Mesothelial cell of epicardium (in vitro differentiated cells): ENCODE measurements at places on chromosomes 11 and 22.

DNA sequence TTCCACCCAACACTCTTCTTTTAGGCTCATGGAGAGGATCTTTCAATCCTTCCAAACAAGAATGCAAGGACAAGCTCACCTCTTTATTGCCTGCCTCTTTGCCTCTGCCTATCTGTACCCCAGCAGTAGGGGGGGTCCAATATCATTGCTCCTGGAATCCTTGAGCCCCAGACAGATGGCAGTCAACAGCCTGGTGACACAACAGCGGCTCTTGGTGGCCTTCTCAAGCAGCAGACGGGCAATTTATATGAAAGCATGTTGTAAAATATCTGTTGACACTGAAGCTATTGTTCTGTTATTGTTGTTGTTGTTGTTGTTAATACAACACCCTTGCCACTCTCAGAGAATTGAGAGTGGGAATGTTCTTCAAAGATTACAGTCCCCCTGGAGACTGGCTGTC is 480.0 kb upstream of the CADM1 start:
- peaks cover 6% of the 10 kb centered on the region for H3K27me3 ChIP-seq
- DNase-seq = no peak
- no peak overlapping the region for H3K27ac ChIP-seq
- no peak overlapping the region for H3K4me3 ChIP-seq
- peaks cover 17% of the 10 kb centered on the region for H3K4me1 ChIP-seq

DNA sequence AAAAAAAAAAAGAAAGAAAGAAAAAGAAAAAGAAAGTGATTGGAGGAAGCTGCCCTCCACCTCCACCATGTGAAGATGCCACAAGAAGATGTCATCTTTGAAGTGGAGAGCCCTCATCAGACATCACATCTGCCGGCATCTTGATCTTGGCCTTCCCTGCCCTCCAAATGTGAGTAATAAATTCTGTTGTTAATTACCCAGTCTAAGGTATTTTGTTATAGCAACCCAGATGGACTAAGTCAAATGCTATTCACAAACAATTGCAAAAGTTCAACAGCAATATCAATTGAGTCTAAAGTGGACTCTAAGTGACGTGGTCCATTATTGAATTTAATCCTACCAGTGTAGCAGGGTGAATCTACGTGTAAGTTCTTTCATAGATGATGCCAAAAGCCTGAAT is 55.9 kb upstream of the NUP160 start:
- H3K27me3 ChIP-seq = no peaks in the 10 kb centered on the region
- no peak overlapping the region for H3K27ac ChIP-seq
- H3K4me3 ChIP-seq = no peak overlapping the region
- no peaks in the 10 kb centered on the region for H3K4me1 ChIP-seq
- no peak for DNase-seq

DNA sequence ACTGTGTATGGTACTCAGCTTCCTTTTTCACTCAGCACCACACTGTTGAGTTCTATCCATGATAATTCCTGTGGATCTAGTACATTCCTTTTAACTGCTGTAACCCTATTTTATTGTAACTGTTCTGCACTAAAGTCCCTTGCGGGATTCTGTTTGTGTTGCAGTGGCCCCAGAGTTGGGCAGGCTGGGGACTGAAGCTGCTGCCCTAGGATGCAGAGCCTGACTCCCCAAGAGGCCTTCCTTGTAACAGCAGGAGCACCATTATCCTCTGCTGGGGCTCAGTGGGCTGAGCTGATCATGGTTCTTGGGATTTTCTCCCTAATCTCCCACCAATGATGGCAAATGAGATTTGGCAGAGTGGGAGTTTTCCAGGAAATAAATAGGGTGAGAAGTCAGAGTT is 77.7 kb downstream of the CABIN1 start:
- peaks cover 37% of the 10 kb centered on the region for H3K36me3 ChIP-seq
- DNase-seq = no peak
- no peak overlapping the region for H3K4me3 ChIP-seq
- no peaks in the 10 kb centered on the region for H3K4me1 ChIP-seq

DNA sequence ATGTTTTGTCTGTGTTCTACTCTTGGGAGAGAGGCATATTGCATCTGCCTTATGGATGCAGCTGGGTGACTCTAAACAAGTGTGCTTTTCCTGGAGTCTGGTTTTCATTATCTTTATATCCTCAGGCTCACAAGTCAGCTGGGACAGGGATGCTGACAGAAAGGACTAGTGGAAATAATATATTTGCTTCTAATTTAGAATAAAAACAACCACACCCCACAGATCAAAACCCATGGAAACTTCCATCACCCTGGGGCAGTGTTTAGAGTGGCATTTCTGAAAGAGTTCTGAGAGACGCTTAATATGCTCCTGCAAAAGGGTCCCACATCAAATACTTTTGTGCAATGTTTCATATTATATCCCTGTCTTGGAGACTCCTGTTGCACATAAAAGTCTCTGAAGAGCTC is 20.8 kb downstream of the KCNE3 start:
- H3K27ac ChIP-seq = peak overlapping the region; percentile 43
- H3K4me1 ChIP-seq = peaks cover 69% of the 10 kb centered on the region
- H3K4me3 ChIP-seq = no peak overlapping the region
- H3K27me3 ChIP-seq = peaks cover 2% of the 10 kb centered on the region
- DNase-seq = no peak

- peaks cover 41% of the 10 kb centered on the region for H3K27me3 ChIP-seq
- no peak overlapping the region for H3K27ac ChIP-seq
- DNase-seq = no peak
- H3K4me1 ChIP-seq = peaks cover 26% of the 10 kb centered on the region
- no peaks in the 10 kb centered on the region for H3K36me3 ChIP-seq
These were observed 12.1 kb upstream of the RAC2 start for GRCh38 chr22:37256075-37256726.

DNA sequence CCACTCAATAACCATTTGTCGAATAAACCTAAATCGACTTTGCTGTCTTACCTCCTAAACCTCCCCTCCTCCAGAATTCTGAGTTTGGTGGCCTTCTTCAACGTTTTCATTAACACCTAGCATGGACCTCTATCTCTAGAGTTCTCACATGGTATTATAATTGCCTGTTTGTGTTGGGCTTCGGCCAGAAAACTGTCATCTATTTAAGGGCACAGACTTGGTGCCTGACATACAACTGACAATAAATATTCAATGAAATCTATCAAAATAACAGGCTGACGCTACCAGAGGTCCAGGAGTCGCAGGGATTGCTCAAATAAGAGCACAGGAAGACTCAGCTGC is 687 bp downstream of the ALKBH8 start:
- peak overlapping the region; percentile 85 for H3K4me3 ChIP-seq
- DNase-seq = no peak
- H3K4me1 ChIP-seq = peaks cover 37% of the 10 kb centered on the region
- no peaks in the 10 kb centered on the region for H3K36me3 ChIP-seq
- H3K27ac ChIP-seq = peak overlapping the region; percentile 63

DNA sequence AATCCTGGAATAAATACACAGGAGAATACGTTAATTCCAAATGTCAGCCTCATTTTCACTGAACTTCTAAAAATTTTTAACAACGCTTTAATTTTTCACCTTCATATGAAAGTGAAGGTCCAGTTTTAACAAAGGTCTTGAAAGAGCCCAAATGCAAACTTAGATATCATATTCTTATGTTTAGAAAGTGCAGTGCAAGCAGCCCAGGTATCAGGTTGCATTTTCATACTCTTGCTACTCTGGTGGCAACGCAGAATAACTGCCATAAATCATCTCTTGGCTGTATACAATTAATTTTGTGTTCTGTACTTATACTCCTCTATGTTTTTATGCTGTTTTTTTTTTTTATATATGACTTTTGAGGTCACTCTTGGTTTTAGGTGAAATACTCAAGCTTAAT is 496.7 kb upstream of the ARHGAP42 start:
- H3K27ac ChIP-seq = no peak overlapping the region
- DNase-seq = no peak
- no peaks in the 10 kb centered on the region for H3K36me3 ChIP-seq
- no peak overlapping the region for H3K4me3 ChIP-seq
- H3K27me3 ChIP-seq = no peaks in the 10 kb centered on the region

GRCh38 chr11:120586728-120587127 is 75.2 kb downstream of the GRIK4 start:
- H3K27ac ChIP-seq = no peak overlapping the region
- peaks cover 8% of the 10 kb centered on the region for H3K27me3 ChIP-seq
- no peak overlapping the region for H3K4me3 ChIP-seq
- H3K4me1 ChIP-seq = no peaks in the 10 kb centered on the region

- no peak for DNase-seq
- H3K4me3 ChIP-seq = no peak overlapping the region
- H3K4me1 ChIP-seq = no peaks in the 10 kb centered on the region
- no peak overlapping the region for H3K27ac ChIP-seq
- no peaks in the 10 kb centered on the region for H3K36me3 ChIP-seq
These were observed 44.1 kb upstream of the SEZ6L start for GRCh38 chr22:26124991-26125725.

- peaks cover 22% of the 10 kb centered on the region for H3K36me3 ChIP-seq
- no peak for DNase-seq
- H3K4me3 ChIP-seq = no peak overlapping the region
- H3K4me1 ChIP-seq = peaks cover 43% of the 10 kb centered on the region
- H3K27me3 ChIP-seq = no peaks in the 10 kb centered on the region
These were observed 60.0 kb downstream of the BARX2 start for GRCh38 chr11:129435499-129436245.

DNA sequence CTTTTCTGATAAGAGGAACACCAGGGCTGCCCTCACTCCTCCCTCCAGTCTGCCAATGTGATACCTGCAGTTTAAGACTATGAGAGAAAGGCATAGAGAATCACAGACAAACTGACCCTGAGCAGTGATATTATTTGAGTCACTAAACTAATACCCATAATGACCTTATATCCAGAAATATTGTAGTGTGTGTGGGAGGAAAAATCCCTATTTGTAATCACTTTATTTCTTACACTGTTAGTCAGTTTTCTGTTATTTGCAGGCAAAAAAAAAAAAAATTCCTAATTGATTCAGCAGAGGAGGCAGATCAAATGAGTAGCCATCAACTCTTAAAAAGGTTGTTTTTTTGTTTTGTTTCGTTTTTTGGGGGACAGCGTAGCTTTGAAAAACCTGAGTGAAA is 82.5 kb downstream of the MAML2 start:
- H3K4me1 ChIP-seq = peaks cover 79% of the 10 kb centered on the region
- no peak overlapping the region for H3K4me3 ChIP-seq
- H3K27me3 ChIP-seq = no peaks in the 10 kb centered on the region
- DNase-seq = no peak
- no peaks in the 10 kb centered on the region for H3K36me3 ChIP-seq

- DNase-seq = no peak
- H3K27me3 ChIP-seq = no peaks in the 10 kb centered on the region
- H3K36me3 ChIP-seq = no peaks in the 10 kb centered on the region
- no peak overlapping the region for H3K4me3 ChIP-seq
- peaks cover 9% of the 10 kb centered on the region for H3K4me1 ChIP-seq
These were observed 25.3 kb downstream of the MB start for GRCh38 chr22:35591714-35592417.

DNA sequence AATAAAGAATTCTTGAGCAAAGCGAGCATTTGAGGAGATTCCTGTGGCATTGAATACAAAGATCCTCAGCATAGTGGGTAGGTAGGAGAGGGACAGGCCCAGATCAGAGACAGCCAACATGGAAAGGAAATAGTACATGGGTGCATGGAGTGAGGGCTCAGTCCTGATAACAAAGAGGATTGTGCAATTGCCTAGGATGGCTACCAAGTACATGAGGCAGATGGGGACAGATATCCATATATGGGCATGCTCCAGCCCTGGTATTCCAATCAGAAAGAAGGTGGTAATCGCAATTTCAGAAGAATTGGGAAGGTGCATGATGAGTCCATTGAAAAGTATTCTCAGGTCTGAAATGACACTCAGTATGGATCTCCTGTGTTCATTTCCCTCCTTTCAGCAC is 8.6 kb downstream of the OR51T1 start:
- no peak overlapping the region for H3K27ac ChIP-seq
- no peaks in the 10 kb centered on the region for H3K27me3 ChIP-seq
- no peak overlapping the region for H3K4me3 ChIP-seq

GRCh38 chr11:44270403-44271273 is 39.3 kb downstream of the ALX4 start:
- no peak for DNase-seq
- peak overlapping the region; percentile 86 for H3K27ac ChIP-seq
- no peaks in the 10 kb centered on the region for H3K36me3 ChIP-seq
- no peak overlapping the region for H3K4me3 ChIP-seq

- no peak overlapping the region for H3K4me3 ChIP-seq
- no peaks in the 10 kb centered on the region for H3K36me3 ChIP-seq
- no peaks in the 10 kb centered on the region for H3K4me1 ChIP-seq
- H3K27me3 ChIP-seq = no peaks in the 10 kb centered on the region
- no peak overlapping the region for H3K27ac ChIP-seq
These were observed 27.0 kb upstream of the YWHAH start for GRCh38 chr22:31917227-31917921.

DNA sequence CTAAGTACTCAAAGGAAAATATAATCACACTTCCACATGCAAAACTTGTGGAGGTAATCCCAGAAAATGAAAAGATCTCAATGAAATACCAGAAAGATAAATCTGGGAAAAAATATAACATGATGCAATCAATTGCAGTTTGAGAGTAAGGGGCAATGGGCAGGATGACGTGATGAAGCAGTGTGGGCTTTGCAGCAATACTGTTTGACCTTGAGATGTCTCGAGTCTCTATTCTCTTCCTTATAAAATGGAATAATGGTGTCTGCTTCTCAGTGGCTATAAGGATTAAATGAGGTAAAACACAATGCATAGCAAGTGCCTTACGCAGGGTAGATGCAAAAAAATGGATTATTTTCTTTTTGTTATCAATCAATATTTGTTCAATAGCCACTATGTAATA is 447.5 kb downstream of the BUD13 start:
- DNase-seq = no peak
- H3K36me3 ChIP-seq = peaks cover 1% of the 10 kb centered on the region
- H3K27ac ChIP-seq = no peak overlapping the region
- H3K4me1 ChIP-seq = no peaks in the 10 kb centered on the region
- no peak overlapping the region for H3K4me3 ChIP-seq

DNA sequence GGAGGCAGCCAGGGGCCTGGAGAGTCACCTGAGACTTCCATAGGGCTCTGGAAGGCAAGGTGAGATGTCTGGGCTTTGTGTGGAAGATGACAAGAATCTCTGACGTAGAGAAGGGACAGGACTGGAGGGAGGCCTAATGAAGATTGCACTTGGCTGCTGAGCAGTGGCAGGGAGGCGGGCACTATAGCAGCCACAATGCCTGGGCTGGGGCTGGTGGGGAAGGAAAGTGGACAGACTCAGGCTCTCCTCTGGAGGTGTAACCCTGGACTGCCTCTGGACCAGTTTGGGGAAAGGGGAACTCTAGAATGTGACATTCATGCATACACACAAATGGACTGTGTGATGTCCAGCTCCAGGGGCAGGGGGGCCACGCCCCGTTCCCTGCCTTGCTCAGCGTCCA is 34.3 kb upstream of the CYP2D6 start:
- peaks cover 2% of the 10 kb centered on the region for H3K4me1 ChIP-seq
- peaks cover 15% of the 10 kb centered on the region for H3K36me3 ChIP-seq
- no peak overlapping the region for H3K27ac ChIP-seq
- H3K4me3 ChIP-seq = no peak overlapping the region

- no peak overlapping the region for H3K4me3 ChIP-seq
- H3K27me3 ChIP-seq = no peaks in the 10 kb centered on the region
- H3K4me1 ChIP-seq = peaks cover 31% of the 10 kb centered on the region
- H3K36me3 ChIP-seq = peaks cover 2% of the 10 kb centered on the region
- DNase-seq = no peak
- H3K27ac ChIP-seq = no peak overlapping the region
These were observed 63.3 kb upstream of the ME3 start for GRCh38 chr11:86735451-86736290.

- H3K4me3 ChIP-seq = no peak overlapping the region
- peaks cover 50% of the 10 kb centered on the region for H3K4me1 ChIP-seq
- no peaks in the 10 kb centered on the region for H3K27me3 ChIP-seq
- H3K36me3 ChIP-seq = peaks cover 12% of the 10 kb centered on the region
- DNase-seq = no peak
These were observed 221.9 kb downstream of the FAM76B start for GRCh38 chr11:95567685-95568084.
